ENCODE measurements at places on chromosomes 16 and 17.

- DNase-seq: no peak
These were observed 5.7 kb upstream of the HOXB2 start for GRCh38 chr17:48550502-48551213.

DNA sequence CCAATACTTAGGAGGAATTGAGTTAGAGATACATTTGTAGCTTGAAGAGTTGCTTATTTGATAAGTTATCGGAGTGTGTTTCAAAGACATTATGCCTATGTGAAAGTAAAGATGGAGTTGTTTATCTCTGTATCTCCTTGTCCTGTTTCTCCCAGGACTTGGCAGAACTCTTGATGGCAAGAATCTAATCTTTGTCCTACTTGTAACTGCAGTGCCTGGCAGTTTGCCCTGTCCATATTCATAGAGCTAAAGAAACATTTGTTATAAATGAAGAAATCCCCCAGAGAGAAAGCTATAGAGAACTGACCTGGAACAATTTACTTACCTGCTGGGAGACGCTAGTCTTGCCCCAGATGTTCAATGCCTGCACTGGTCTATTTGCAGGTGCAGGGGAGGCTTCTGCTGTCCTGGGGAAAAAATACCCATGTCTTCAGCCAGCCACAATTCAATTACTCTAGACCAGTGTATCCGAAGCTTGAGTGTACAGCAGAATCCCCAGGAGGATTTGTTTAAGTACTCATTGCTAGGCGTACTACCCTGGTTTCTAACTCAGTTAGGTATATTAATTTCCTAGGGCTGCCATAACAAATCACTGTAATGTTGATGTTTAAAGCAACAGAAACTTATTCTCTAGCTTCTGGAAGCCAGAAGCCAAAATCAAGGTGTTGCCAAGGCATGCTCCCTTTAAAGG lies 410.0 kb upstream of the HSBP1 start:
- no peak for DNase-seq

DNA sequence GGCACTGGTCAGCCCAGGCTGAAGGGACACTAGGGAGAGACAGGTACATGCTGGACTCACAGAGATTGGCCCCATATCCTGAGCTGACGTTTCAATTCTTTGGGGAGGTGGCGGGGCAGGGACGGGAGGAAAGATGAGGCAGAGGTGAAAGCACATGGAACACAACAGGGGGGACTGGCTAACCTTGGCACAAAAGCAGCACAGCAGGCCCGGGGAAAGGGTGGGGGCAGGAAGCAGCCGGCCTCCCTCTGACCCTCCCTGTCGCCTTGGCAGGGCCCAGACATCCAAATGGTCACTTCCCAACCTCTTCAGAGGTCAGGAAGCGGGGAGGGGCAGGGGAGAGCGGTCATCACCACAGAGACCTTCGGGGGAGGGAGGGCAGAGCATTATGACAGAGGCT lies 6.6 kb downstream of the VAT1 start:
- no peak for DNase-seq

- DNase-seq: no peak
These were observed 29.6 kb downstream of the NTN1 start for GRCh38 chr17:9050801-9051401.

- DNase-seq: no peak
These were observed 94.5 kb downstream of the ZDHHC7 start for GRCh38 chr16:84916850-84917249.

DNA sequence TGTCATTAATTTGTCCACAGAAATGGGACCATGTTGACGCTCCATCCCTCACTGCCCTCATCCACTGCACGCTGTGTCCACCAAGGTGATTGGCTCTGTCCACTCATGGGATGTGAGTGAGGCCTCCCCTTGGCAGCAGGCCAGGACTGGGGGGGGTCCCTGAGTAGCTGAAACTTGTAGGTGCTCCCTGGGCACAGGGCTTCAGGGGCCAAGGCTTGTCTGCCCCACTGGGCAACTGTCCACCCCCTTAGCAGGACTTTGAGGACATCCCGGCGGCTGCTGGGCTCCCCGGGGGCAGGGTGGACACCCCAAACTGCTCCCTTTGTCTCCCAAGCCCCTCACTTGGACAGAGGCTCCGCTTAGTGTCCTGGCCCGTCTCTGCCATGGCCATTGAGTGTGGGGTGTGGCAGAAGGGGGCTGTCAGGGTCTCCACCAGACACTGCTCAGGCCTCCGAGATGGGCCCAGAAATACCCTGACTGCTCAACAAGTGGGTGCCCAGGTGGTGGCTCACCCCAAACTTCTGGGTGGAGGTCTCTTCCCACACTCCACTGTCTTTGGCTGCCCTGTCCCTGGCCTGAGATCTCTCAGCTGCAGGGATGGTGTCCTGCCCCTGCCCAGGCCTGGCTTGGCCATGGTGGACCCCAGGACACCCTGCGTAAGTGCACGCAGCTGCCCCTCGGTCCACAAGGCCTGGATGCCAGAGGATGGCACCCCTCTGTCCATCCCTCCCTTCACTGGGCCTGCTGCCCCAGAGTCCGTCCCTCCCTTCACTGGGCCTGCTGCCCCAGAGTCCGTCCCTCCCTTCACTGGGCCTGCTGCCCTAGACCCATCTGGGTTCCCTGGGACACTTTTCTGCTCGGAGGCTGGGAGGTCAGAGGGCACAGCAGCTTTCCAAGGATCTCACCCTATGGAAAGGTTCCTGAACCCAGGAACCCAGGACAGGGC lies 2.9 kb upstream of the RAB40C start:
- no peak for DNase-seq

- no peak for DNase-seq
These were observed 136.9 kb downstream of the GRIN2A start for GRCh38 chr16:10045291-10045775.
